HCT116 (cell line): ENCODE measurements at places on chromosomes 6 and 20. TPM values are rescaled to one million over a fixed set of nuclear protein-coding genes. Genes with fewer than 3 reads are reported as not detected.

Gene HELZ2
- total RNA-seq: 44.0 TPM

Gene HTR1B
- 0.74 TPM for total RNA-seq

- peaks cover 20% of the 10 kb centered on the region; the same call in 1 of the 2 replicates for H3K4me1 ChIP-seq
- no peak overlapping the region for H3K4me3 ChIP-seq
- no peak for DNase-seq
- no peaks in the 10 kb centered on the region for H3K27me3 ChIP-seq
These were observed 63.2 kb downstream of the FGD2 start for GRCh38 chr6:37068356-37069270.

DNA sequence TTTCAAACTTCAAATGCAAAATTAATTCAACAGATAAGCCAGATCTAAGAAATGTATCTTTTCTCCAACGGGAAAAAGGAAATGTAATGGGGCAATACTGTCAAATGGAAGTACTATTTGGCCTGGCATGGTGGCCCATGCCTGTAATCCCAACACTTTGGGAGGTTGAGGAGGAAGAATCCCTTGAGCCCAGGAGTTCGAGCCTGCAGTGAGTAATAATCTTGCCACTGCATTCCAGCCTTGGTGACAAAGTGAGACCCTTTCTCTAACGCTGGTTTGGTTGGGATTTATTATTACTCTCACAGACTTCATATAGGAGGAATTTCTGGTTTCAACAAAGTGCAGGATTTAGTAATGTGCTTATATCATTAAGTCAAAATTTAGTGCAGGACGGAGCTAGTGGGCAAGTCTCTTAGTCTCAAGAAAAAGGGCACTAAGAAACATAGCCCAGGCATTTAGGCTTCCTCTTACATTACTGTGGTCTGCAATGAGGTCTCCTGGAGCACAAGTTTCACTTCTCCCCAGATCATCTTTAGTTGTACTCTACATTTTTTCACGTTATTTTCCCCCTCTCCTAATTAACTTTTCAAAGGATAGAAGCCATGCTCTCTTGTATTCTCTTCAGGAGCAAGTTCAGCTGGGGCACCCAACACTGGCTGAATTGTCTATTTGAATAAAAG lies 23.1 kb downstream of the TRIM27 start:
- H3K27me3 ChIP-seq: no peaks in the 10 kb centered on the region
- no peak for DNase-seq
- H3K4me1 ChIP-seq: peaks cover 8% of the 10 kb centered on the region; the same call in 1 of the 2 replicates
- no peak overlapping the region for H3K27ac ChIP-seq
- peaks cover 34% of the 10 kb centered on the region for H3K36me3 ChIP-seq

DNA sequence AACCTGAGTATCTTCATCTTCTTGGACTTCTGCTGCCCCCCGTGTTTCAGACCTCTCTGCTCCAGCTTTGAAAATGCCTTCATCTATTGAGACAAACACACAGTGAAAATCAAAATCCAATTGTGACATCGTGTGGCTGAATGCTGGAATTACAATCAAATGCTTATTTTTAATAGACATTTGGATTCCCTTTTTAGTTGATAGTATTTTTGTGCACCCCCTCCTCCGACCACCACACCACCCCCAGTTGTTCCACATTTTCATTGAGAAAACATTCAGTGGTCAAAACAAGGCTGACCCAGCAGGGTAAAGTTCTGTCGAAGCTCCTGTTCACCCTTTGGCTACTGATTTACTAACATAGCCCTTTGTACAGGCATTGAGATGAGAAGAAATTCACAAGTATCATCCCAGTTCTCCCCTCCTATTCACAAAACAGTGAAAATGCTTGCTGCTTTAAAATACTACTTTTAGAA lies 79.0 kb downstream of the NRSN1 start:
- H3K4me3 ChIP-seq: no peak overlapping the region
- no peaks in the 10 kb centered on the region for H3K36me3 ChIP-seq
- no peak overlapping the region for H3K27ac ChIP-seq
- peak; percentile 28 for DNase-seq
- no peaks in the 10 kb centered on the region for H3K4me1 ChIP-seq
